Dermis blood vessel endothelial cell (primary cell): ENCODE measurements at places on chromosomes 12 and 14. TPM values are rescaled to one million over a fixed set of nuclear protein-coding genes. Genes with fewer than 3 reads are reported as not detected.
A peak's percentile ranks its signal among the peaks of the same experiment; 100 is the strongest.

GALNT9 gene
- 0.14 and 0.17 TPM in 2 replicates for total RNA-seq

DNA sequence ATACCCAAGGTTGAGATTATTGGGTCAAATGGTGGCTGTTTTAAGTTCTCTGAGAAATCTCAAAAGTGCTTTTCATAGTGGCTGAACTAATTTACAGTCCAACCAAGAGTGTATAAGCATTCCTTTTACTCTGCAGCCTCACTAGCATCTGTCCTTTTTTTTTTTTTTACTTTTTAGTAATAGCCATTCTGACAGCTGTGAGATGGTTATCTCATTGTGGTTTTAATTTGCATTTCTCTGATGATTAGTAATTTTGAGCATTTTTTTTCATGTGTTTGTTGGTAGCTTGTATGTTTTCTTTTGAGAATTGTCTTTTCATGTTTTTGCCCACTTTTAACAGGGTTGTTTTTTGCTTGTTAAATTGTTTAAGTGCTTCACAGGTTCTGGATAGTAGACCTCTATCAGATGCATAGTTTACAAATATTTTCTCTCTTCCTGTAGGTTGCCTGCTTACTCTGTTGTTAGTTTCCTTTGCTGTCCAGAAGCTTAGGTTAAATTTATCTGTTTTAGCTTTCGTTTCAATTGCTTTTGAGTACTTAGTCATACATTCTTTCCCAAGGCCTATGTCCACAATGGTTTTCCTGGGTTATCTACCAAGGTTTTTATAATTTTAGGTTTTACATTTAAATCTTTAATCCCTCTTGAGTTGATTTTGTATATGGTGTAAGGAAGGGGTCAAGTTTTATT, 881.3 kb upstream of the SEL1L start:
- no peak for DNase-seq

SOX5 gene
- total RNA-seq, result 0.33 and 0.51 TPM in 2 replicates

- no peak for DNase-seq
Measured at GRCh38 chr12:119679490-119679889, 11.6 kb downstream of the PRKAB1 start.

DNA sequence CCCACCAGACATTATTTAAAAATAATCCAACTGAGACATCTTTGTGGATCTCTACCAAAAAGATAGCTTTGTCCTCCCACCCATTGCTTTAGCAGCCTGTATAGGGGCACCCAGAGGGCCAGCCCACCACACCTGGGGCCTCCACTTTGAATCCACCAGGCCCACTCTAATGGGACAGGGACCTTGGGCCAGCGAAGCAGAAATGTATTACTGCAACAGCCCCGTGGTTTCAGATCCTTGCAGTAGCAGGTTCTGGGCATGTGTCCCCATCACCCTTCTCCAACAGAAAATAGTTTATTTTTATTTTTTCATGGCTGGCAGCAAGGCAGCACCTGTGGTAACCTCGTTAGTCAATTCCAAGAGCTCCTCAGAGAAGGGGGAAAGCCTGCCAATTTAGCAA, 218.4 kb downstream of the ZFP36L1 start:
- no peak for DNase-seq

- no peak for DNase-seq
Measured at GRCh38 chr14:37601865-37602264, 6.4 kb downstream of the TTC6 start.

GRCh38 chr14:93347850-93348249, 868 bp downstream of the COX8C start:
- no peak for DNase-seq

DNA sequence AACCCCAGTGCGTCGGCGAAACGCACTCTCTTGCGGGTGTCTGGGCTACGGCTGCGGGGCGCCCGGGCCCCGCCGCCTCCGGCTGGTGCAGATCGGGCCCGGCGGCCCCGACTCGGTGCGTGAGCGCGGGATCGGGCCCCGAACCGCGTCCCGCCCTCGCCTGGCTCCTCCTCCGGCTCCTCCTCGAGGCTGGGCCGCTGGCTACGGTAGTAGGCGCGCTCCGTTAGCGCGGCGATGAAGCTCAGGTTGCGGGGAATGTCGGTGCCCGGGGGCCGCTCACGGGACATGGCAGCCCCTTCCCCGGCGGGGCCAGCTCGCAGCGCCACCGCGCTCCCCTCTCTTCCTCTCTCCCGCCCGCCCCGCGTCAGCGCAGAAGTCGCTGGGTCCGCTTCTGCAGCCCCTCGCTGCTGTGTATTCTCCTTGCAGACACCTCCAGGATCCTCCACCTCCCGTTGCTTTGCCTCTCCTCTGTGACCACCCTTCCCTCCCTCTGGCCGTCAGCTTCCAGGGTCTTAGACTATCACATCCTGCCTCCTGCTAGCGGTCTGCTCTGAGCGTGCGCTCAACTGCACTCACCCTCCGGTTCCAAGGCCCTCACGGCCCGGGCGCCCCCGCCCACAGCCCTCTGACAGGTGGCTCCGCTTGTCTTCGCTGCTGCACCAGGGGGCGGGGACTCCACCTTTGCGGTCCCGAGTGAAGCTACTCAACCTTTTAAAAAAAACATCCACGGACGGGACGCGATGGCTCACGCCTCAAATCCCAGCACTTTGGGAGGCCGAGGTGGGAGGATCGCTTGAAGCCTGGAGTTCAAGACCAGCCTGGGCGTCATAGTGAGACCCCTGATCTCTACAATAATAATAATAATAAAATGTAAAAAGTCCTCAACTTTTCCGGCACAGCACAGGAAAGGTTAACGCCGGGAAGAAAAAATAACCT, at the start of gene PPP1R3E:
TSS of gene PPP1R3E (minus strand) at position 570 of the 936 bp plus-strand sequence. CDS start at position 287, 283 bp downstream.
- DNase-seq, result peak; percentile 64

- DNase-seq, result no peak
Measured at GRCh38 chr14:89422181-89422951, 5.3 kb upstream of the FOXN3 start.

GRCh38 chr12:41745593-41745992, 399.1 kb downstream of the GXYLT1 start:
- DNase-seq, result no peak

DNA sequence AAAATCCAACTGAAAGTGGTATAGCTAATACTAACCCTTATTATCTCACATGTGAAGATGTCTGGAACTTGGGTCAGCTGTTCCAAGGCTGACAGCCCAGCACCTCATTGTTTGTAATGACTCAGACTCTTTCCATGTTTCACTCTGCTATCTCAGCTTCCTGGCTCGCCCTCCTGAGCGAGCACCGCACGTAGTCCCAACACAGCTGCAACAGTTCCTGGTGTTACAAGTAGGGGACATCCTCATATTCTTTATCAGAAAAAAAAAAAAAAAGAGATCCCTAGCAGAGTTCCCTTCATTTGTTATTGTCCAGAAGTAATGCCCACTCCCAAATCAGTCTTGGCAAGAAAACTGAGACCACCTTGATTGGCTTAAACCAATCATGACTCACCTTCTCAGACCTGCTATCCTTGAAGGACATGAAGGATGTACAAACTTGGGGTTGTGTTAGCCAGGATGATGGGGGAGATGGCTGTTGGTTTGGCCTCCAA, 92.5 kb downstream of the ADCK1 start:
- peak; percentile 50 for DNase-seq

DNA sequence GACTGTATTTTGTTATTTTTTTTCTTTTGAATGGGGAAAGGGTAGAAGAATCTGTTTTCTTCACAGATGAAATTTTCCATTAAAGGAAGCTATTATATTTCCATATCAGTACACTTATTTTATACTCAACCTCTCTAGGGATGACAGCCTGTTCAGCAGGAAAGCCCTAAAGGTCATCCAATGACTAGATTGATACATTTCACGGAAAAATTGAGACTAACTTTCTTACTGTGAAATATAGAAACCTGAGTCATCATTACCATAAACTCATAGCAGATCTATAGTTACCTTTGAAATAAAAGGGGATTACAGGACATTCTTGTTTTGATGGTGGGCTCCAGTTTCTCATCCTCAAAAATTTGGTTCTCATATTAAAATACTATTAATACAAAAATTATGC, 36.1 kb upstream of the PTCSC3 start:
- DNase-seq, result no peak

DNA sequence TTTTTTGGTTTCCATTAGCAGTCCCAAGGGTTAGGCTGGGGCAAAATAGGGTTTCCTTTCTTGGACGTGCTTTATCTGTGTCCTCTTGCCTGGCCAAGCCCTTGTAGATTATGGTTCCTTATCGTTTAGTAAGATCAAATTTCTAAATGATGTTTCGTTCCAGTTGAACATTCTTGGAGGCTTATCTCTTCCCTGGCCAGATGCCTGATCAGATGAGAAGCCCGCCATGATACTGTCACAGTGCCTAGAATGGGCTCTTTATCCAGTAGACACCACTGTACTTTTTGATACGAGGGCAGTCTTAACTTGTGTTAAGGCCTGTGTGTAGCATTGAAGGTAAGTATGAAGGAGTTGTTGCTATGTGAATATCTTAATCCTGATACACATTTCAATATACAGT, 76.1 kb upstream of the TMEM263 start:
- no peak for DNase-seq

DNA sequence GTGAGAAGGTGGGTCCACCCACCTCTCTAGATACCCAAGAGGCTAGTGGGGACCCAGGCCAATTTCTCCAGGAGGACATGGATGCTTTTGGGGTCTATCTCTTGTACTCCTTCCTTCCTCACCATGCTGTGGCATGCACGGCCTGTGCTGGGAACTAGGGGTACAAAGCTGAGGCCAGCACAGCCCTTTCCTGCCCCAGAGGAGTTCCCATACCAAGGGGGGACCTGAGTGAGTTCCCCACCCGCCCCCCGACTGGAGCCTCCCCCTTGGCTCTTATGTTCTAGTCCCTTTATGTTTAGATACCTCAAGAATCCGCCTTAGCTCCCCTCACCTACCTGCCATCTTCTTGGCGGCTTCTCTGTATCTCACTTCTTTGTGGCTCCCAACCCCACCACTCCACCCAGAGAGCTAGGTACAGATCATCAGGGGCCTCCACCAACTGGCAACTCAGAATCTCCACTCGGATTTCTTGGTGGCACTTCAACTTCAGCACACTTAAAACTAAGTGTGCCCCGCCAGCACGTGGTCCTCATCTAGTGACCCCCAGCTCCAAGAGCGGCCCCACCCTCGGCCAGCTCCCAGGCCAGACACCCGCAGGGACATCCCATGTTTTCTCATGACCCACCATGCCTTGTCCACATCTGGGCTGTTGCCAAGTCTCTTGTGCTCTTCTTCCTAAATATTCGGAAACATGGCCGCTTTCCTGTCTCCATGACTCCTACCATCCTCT, 115.2 kb upstream of the RTL1 start:
- DNase-seq, result no peak

GRCh38 chr12:18981732-18982131, 147.8 kb upstream of the PLEKHA5 start:
- no peak for DNase-seq

- no peak for DNase-seq
Measured at GRCh38 chr14:93915070-93915705, 12.0 kb upstream of the FAM181A start.

DNA sequence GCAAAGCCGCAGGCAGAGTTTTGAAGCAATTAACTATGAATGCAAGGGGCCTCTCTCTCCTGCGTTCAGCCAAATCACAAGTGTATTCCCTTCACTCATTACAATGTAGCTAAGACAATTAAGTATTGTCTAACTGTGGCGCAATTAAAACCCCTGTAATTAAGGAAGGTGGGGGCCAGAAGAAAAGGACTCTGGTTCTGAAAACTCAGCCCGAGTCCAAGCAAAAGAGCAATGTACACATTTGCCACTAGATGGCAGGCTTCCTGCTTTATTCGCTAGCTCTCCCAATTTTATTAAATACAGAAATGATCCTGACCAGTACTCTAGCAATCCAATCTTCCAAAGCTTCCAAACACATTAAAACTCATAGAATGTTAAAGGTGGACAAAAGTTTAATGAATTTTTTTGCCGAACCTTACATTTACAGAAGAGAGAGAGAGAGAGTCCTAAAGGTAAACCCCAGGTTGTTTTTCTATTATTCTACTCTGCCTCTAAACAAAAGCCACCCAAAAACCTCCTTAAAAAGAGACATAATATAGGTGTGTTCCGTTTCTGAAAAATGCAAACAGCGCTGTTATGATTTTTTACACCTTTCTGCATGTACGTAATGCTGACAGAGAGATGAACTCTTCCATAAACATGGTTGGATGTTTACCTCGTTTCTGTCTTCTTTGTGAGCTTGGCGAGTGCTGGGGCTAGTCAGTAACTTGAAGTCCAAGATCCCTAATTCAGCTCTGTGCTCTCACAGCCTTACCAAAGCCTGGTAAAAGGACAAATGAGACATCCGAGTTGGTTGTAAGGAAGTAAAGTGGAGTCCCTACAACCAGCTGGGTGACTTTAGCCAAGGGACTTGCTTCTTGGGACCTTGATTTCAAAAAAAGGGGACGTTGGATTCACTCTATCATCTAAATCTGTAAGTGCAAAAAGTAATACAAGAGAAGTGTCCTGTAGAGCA, 50.9 kb upstream of the VASH1 start:
- DNase-seq, result peak; percentile 76

DNA sequence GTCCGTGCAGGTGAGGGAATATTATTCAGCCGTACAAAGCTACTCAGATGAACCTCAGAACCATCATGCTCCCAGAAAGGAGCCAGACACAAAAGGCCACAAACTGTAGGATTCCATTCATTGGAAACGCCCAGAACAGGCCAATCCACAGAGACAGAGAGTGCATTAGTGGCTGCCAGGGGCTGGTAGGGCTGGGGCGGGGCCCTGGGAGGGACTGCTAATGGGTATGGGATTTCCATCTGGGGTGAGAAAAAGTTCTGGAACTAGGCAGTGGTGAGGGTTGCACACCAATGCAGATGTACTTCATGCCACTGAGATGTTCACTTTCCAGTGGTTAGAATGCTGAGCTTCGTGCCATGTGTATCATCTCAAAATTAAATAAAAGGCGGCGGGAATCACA, 101.1 kb downstream of the RFLNA start:
- DNase-seq, result no peak

- DNase-seq, result no peak
Measured at GRCh38 chr12:72134246-72135020, 137.7 kb upstream of the TRHDE start.

SMIM41 gene
- total RNA-seq, result not detected in 2 replicates

RHNO1 gene
- 23.3 and 25.8 TPM in 2 replicates for total RNA-seq

DNA sequence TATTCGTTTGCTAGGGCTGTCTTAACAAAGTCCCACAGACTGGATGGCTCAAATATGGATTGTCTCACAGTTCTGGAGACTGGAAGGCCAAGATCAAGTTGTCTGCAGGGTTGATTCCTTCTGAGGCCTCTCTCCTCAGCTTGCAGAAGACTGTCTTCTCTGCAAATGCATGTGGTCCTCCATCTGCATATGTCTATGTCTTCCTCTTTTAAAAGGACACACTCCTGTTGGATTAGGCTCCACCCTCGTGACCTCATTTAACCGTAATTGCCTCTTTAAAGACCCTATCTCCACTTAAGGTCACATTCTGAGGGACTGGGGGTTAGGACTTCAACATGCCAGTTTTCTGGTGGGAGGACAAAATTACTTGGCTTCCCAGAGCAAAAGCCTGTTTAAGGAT, 123.3 kb downstream of the SLC38A6 start:
- no peak for DNase-seq

- no peak for DNase-seq
Measured at GRCh38 chr12:83210933-83211332, 524.2 kb downstream of the TMTC2 start.
